ENCODE measurements at places on chromosomes 2 and 18.

GRCh38 chr2:206275312-206276055, 1.0 kb downstream of the ZDBF2 start:
- DNase-seq: no peak

- no peak for DNase-seq
Measured at GRCh38 chr2:224122542-224122941, 83.5 kb upstream of the SERPINE2 start.

DNA sequence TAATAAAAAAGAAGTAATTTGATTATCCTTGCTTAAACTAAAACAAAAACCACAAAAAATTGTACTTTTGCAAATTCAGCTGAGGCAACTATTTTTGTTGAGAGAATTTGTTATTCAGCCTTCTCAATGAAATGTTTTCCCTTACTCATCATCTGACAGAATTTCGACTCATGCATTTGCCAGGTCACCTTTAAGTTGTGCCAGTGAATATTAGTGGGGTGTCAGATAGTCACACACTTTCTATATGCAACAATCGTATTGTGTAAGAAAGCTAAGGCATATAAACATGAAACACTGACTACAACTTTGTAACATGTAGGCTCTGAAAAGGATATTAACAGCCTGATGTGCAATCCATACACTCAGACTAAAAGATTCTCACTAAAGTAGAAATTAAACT, 1653.1 kb upstream of the SLC39A10 start:
- no peak for DNase-seq

- DNase-seq: no peak
Measured at GRCh38 chr18:3441290-3441689, 8.7 kb upstream of the TGIF1 start.

DNA sequence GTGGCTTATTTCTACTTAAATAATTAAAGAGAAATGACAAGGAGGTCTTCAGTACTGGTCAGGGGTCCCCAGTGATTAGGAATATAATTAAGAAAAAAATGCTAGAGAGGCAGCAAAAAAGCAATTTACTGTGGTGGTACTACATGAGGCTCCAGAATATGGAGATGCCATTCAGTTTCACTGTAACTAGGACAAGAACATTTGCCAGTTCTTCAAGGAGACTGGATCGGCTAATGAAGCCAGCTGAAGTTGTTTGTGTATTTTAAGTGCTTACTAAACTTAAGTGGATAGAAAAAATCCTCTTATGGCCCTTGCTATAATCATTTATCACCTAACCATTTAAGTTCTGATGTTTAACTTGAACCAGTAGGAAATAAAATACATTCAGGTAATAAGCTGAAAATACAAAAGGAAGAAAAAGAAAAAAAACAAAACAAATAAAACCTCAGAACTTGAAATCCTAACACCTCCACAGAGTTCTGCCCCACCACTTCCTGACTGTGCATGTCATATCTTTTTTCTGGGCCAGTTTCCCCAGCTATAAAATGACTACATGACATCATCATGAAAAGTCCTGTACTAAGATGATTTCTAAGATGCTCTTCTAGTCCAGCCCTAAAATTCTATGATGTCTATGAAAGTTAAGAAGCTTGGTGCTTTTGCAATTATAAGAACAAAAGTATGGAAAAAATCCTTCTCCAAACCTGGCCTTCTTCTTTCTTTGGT, 98.0 kb downstream of the TRABD2A start:
- DNase-seq: no peak

DNA sequence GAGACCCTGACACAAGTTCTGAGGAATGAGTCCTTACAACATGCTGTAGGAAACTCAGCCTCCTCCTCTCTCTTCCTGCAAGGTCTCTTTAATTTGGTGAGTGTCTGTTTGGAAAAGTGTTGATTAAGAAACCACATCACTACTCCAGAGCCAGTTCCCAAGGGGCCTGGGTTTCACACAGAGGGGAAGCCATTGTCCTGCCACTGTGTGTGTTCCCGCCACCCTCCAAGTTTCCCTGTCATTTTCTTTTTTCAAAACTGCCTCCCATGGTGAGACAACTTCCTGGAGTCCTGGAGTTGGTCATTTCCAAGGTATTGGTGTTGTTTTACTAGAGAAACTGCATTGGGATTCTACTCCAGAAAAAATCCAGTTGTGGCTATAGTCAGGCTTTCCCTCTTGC, 232.0 kb upstream of the PARD3B start:
- DNase-seq: no peak

DNA sequence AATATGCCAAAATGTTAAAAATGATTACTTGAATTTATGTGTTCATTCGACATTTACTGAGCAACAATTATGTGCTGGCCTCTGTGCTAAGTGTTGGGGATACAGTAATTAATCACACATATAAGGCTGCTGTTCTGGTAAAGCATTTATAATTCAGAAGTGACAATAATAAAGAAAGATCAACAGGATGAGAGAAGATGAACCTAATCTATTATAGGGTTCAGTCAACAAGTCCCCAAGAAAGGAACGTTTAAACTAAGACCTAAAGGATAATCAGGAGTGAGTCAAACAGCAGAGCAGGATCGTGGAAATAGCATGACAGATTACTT, 60.1 kb upstream of the COX7A2L start:
- DNase-seq: no peak

GRCh38 chr2:10305254-10305635, 2.5 kb downstream of the HPCAL1 start:
- DNase-seq: no peak

DNA sequence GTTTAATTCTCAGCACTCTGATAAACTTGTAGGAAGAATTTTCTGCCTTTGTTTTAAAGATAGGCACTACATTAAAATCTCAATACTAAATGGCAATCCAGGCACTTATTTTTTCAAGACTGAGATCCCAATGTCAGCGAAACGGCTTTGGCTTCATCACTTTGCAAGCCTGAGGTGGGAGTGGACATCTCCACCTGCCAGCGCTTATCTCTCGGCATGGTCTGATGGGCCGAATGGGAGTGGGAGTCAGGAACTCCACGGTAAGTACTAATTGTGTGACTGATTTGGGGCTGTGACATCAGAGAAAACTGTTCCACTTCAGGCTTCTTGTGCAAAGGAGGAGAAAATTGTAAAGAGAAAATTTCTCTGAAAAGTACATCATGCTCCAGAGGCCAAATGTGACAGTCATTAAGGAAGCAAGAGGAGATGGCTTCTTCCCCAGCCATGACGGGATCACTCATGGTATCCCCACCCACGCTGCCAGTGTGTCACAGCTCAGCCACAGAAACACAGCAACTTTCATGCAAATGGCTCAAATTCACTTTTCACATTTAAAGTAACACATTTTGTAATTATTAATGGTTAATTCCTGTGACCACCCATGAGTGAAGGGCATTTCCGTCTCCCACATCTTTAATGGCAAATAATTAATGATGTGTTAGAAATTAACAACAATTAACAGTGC, 385.5 kb upstream of the HNRNPA3 start:
- no peak for DNase-seq

DNA sequence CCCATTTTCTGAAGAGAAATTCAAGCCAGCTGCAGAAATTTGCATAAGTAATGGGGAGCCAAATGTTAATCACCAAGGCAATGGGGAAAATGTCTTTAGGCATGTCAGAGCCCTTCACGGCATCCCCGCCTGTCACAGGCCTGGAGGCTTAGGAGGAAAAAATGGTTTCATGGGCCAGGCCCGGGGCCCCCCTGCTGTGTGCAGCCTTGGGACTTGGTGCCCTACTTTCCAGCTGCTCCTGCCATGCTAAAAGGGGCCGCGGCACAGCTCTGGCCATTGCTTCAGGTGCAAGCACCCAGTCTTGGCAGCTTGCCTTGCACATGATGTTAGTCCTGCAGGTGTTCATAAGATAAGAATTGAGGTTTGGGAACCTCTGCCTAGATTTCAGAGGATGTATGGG, 1235.7 kb downstream of the DPP10 start:
- DNase-seq: no peak

GRCh38 chr2:230898713-230899091, 26.3 kb downstream of the GPR55 start:
- DNase-seq: no peak

DNA sequence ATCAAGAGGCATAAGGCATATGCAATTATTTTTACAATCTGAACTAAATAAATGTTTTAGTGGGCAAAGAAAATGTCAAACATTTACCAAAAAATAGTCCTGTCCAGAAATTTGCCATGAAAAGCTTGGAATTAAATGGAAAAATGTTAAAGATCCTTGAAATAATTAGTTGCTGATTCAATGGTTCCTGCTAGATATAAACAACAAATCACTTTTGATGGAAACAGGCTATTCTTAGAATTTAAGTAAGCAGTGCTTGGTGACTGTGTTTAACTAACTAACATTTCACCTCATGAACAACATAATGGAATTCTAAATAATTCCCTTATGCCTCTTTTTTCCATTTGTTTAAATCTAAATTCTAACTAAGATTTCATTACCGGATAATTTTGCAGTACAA, 3.9 kb downstream of the RND3 start:
- no peak for DNase-seq

GRCh38 chr2:73842739-73843019, 13.9 kb downstream of the STAMBP start:
- no peak for DNase-seq

DNA sequence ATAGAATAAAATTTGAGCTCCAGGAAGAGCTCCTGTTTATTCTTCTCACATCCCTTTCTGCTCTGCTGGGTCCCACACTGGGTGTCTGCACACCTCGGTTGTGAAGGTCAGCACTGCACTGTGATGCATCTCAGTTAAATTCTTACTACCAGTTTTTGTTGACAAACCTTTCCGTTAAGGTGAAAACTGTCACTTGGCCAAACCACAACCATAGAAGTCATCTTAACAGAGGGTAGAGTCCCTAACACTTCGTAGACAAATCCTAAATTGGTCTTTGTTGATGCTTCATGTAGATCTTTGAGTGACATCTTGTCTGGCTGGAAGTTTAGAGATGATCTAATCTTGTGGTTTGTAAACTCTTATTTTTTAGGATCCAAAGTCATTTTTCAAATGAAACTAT, 167.4 kb upstream of the MAP3K20 start:
- DNase-seq: no peak

- no peak for DNase-seq
Measured at GRCh38 chr2:29065068-29065811, 9.1 kb downstream of the PCARE start.

- no peak for DNase-seq
Measured at GRCh38 chr2:10499911-10500521, 51.9 kb upstream of the ODC1 start.

- no peak for DNase-seq
Measured at GRCh38 chr2:30162806-30163205, 16.0 kb downstream of the YPEL5 start.

- DNase-seq: no peak
Measured at GRCh38 chr18:30386624-30387023, 655.9 kb downstream of the DSC3 start.

GRCh38 chr2:166181813-166182154, 54.0 kb upstream of the SCN1A start:
- DNase-seq: no peak

DNA sequence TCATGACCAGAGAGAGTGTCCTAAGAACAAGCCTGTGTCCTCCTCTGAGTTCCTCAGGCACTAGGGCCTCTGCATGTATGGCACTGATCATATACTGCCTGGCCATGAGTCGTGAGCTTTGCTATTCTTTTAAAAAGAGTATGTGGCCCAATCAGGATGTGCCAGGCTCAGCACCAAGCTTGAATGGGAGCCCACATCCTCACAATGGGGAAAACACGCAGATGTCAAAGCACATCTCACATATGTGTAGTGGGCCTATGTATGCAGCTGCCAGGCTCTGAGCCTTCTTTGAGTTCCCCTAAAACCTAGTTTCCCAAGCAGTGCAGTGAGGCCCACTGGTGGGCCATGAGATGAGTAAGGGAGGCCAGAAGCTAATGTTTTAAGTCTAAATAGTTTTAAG, 69.9 kb upstream of the SLC1A4 start:
- DNase-seq: no peak

Data from NCI-H2081 treated with DMSO at 0.1 percent for 48 hours (cell line).